CD4-positive, alpha-beta memory T cell (primary cell): ENCODE measurements at places on chromosomes 3 and 15.

GRCh38 chr15:44489464-44489863, 47.5 kb upstream of the EIF3J start:
- DNase-seq = no peak

DNA sequence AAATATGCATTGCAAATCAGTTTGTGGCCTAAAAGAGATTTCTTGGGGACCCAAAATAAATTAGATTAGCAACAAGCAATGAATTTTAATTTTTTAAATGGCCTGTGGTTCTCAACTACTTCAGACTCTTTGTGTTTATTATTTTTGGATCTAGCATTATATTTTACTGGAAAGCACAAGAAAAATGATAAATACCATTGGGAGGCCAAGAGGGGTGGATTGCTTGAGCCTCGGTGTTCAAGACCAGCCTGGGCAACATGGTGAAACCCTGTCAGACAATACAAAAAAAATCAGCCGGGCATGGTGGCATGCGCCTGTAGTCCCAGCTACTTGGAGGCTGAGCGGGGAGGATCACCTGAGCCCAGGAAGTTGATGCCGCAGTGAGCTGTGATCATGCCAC, 13.6 kb downstream of the LACTB start:
- no peak for DNase-seq

DNA sequence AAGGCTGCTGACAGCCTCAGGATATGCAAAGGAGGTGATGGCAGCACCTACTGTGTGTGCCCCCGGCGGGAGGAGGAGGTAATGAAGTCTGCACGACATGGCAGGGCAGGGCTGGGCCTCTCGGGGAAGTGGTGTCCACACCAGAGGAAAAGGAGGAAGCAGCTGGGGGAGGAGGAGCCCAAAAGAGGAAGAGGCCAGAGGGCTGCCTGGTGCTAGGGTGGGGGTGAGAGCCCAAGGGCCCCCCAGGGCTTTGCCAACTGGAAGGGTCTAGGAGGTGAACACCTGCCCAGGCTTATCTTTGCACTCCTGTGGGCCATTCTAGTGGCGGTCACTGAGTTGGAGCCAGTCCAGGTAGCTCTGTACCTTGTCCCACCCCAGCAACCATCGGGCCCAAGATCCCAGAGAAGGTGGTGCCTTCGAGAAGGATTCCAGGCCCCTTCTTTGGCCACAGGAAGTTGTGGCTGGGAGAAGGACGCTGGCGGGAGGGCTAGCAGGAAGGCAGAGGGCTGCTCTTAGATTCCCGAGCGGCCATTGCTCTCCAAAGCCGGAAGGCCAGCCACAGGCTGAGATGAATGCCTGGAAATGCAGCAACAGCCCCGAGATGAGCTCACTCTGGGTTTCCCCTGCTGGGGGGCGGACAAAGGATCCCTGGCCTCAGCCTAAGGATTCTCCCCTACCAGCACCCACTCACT, 7.0 kb downstream of the GNAI2 start:
- DNase-seq = no peak

DNA sequence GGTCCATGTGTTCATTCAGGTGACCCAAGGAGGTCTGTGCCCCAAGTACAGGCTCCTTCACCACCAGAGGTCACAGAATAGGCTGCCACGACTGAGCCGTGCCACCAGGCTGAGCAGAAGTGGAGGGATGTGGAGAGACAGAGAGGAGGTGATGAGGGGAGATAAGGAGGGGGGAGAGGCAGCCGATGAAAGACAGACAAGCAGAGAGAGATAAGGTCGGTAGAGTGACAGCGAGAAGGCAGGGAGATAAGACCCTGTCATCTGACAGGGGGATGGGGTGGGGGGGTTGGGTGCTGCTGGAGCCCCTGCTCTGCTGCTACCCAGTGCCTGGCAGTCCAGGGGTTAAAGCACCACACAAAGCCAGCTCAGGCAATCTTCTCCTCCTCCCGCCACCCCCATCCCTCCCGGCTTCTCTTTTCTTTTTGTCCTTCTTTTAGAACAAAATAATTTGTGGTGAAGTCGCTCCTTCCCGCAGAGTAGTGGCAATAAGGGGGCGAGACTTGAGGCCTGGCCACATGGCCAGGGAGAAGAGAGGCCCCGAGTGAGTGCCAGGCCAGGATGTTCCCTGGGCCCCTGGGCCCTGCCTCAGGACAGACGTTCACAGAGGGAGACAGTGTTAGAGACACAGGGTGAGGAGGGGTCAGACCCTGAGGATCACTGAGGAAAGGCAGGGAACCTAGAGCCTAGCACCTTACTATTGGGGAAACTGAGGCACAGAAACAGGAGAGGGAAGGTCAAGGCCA, 67.9 kb downstream of the CACNA2D2 start:
- no peak for DNase-seq

DNA sequence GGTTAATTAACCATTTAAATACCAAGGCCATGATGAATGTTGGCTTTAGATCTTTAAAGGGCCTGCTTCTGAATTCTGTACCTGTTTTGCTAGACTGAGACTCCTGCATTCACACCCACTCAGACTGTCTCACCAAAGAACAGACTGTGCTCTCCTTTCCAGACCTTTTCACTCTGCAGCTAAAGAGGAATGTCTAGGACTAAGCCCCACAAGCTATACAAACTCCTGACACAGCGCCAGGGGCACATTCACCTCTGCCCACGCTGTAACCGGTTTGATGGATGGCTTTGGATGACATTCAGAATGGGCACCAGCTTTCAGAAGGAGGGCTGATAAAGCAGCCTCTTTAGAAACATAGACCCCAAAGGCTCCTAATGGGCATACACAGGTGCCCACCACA, 200.1 kb downstream of the KCNMB2 start:
- DNase-seq = no peak

DNA sequence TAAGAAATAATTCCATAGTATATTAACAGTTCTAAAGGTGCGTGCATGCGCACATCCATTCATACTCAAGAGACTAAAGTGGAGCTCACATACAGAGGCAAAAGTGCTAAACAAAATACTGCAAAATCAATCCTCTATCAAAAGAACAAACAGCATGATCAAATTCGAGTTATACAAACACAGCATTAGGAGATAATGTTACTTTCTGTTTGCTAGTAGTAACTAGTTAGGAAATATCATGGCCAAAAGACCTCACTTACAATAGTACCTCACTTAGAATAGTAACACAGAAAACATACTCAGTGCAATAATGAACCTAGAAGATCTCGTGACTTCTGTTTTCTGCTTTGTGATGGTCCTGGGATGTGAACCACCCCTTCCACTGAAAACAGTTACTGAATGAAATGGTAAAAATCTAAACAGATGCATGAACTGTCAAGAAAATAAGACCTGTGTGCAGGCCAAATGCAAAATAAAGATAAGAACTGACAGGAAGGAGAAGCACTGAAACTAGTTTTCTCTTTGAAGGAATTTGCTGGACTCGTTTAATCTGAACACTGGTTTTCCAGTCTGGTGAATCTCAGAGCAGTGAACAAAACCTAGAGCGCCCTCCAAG, 20.9 kb upstream of the CEMIP start:
- no peak for DNase-seq

- DNase-seq = no peak
Measured at GRCh38 chr15:57532731-57533447, 58.8 kb upstream of the MYZAP start.
